ENCODE measurements at places on chromosomes 3 and 15.
A peak's percentile ranks its signal among the peaks of the same experiment; 100 is the strongest.

GRCh38 chr15:43294091-43294706, 27.5 kb upstream of the TGM5 start:
- no peak for DNase-seq

DNA sequence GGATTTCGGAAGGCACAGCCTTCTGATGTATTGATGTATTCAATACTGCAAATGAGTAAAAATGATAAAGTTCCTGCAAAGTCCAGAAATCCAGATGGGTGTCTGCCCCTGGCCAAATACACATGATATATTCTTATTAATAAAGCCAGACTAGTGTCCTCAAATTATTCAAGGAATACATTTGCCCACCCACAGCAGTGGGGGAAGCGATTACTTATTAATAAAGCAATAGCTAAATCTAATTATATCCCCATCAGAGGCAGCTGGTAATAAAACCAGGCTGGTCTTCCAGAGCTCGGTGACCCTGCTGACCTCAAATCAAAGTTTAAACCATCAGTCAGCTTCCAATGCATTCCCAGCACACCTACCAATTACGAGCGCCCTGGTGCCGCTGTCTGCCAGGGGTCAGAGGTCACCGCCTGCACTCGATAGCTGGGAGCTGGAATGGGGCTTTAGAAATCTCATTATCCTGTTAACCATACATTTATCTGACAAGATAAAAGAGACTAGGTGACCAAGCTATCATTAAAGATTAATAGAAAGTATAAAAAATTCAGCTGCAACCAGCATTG, 330.3 kb downstream of the UACA start:
- DNase-seq = no peak

GRCh38 chr3:171704002-171704401, 106.3 kb downstream of the PLD1 start:
- peak; percentile 2 for DNase-seq

DNA sequence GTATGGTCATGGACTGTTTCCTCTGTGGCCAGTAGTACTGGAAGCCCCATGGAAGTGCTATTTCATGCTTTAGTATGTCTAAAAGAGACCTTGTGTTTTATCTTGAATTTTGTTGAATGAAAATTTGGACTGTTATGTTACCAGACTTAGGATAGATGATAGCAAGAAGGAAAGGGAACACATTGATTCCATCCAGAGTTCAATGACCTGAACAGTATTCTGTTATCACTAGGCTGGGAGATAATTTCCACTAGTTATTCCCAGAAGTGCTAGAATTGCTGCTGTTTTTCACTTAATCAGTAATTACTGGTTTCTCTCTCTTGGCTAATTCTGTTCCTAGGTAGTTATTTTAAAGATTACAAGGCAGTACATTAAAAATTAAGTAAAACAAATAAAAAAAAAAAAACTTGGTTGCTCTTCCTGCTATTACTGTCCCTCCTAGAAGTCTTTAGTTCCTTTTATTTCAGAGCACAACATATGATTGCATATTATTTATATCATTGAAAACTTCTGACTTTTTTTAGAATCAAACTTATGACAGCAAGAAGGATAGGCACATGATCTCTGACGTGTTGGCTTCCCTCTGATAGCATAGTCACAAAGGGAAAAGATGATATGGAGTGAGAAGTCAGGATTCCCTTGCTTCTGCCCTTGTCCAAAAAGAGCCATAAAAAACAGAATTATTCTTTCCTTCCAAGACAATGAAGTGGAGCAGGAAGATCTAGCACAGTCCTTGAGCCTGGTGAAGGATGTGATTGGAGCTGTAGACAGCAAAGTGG, 72.2 kb downstream of the KLHL25 start:
- DNase-seq = no peak

DNA sequence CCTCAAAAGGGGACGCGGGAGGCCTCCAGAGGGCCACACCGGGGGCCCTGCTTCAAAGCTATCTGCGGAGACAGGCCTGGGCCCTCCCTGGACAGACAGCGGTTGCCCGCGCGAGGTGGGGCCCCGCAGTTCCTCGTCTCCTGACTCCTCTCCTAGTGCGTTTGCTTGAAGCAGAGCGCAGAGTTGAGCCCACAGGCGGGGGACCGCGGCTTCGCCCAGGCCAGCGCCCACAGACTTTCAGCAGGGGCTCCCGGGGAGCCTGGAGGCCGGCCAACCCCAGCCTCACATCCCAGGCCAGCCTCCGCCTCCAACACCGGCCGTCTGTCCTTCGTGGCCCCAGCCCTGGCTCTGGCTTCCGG, 540 bp upstream of the ADAMTS7 start:
- DNase-seq = no peak

Data from KG1 (cell line).